A549 (cell line): ENCODE measurements at places on chromosomes 4 and X.
A peak's percentile ranks its signal among the peaks of the same experiment; 100 is the strongest.

DNA sequence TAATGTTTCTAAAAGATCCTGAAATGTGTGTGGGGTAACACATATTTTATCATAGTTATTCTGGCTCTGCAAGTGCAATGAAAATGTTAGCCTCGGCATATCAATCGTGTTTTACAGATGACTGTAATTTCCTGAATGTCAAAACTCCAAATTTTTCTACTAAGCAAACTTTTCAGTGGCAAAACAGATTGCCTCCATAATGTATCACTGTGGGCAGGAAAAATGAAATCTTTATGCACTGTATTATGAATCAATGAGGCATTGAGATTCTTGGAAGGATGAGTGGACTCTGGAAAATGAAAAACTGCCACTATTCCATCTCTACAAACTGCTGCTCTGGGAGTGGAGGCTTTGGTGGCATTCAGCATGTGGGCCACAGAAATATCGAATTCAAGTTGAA lies 160.1 kb upstream of the MBNL3 start:
- DNase-seq: no peak

DNA sequence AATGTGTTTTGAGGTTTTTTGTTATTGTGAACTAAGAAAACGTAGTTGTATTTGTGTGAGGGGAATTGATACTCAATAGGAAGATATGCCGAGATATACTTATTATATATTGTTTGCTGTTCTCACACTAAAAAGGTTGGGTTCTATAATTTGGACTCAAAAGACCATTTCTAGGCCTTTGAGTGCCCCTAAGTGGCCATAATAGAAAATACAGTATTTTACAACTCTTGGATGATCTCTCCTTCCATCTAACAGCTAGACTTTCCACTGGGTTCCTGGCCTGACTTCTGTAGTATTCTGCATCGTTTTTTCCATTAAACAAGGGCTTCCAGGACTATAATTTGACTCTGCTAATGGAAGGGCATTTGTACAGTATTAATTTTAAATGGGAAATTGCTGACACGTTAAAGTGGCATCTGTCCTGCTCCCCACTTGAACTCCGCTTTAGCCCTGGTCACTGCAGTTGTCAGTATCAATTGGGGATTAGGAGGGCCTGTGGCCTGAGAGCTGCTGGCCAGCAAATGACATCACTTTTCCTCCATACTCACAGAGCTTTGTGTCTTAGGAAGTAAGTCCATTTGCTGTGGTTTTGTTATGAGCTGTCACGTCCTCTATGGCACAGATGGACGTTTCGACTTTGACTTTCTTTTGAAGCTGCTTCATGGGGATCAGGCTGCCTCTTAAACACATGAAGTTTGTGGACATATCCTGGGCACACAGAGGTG lies 176.9 kb downstream of the SLIT2 start:
- DNase-seq: no peak

DNA sequence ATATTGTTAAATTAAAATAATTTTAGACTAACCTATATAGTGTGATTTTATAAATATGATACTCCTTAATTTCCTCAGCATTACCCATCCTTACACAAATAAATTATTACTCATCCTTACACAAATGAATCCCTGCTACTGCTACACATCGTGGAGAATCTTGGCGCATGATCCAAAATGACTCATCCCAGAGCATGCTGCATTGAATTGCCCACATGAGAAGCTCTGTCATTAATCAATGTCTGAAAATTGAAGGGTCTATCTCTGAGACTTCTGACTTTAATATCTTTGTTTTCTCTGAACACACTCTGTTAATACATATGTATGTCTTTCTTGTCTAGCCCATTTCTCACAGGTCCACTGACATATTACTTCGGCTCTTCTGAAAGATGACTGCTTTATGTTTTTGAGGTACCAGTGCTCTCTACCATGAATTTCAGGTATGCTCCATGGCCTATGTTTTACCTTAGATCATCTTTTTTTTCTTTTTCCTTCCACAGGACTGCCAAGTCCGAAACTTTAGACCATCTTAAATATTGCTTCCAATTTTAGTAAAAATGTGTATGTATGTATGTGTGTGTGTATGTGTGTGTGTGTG lies 15.7 kb upstream of the DUSP21 start:
- peak; percentile 58 for DNase-seq

GRCh38 chrX:154370300-154371016 lies 4.0 kb downstream of the FLNA start:
- DNase-seq: no peak

- no peak for DNase-seq
Measured at GRCh38 chr4:4269331-4269731, 20.6 kb downstream of the LYAR start.

DNA sequence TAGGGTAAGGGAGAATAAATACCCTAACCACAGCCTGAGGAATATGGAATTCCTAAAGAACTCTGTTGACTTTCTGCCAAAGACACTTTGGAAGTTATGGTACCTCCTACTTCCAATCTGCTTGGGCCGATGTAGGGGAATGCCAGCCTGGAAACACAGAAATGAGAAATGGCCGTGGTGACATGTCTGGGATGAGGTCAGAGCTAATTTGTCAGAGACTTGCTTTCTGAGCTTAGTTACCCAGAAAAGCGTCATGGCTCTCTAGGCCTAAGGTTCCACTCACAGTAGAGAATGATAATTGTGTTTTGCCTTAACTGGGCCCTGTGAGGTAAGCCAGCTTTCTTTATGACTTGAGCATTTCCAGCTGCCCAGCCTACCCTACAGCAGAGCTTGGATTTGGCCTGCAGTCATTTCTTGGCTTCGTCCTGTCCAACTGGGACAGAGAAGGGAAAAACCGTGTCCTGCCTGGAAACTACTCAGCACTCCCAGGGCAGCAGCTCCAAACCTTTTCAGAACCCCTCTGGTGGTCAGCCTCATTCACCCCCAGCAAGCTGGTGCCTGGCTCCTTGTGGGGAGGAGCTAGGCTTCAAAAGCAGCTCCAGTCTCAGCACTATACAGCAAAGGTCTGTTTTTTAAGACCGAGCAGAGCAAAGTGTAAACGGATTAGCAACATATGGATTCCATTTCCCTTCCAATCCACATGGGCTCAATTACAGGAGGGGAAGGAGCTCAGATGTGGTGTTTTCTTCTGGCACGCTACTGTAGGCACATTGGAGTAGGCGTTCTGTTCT lies 92.3 kb downstream of the RLIM start:
- DNase-seq: no peak

DNA sequence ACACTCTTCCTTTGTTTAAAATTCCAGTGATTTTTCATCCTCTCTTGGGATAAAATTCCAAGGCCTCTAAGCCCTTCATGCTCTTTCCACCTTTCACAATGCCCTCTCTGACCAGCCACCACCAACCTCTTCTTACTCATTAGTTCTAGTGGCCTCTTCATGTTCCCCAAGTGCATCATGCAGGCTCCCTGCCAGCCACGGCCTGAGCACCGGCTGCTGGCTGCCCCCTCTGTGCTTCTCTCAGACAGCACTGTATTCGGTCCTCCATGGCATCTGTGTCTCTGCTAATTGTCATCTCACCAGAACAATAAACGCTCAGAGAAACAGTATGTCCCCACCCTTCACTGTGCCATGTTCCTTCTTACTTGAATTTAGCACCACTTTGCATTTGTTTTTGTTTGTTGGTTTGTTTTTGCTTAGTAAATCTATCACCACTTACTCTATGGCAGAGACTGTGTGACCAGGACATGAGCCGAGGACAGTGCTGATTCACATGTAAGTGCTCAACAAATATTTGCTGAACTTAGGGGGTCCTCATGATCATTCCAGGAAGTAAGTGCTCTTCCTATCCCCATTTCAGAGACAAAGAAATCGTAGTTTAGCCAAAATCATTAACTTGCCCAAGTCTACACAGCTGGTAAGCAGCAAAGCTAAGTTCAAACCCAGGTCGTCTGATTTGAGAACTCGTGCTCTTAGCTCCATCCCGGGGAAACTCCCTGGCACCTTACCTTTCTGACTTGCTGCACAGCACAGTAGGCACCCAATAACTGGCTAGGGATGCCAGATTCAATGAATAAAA lies 77.1 kb upstream of the UCP1 start:
- no peak for DNase-seq

DNA sequence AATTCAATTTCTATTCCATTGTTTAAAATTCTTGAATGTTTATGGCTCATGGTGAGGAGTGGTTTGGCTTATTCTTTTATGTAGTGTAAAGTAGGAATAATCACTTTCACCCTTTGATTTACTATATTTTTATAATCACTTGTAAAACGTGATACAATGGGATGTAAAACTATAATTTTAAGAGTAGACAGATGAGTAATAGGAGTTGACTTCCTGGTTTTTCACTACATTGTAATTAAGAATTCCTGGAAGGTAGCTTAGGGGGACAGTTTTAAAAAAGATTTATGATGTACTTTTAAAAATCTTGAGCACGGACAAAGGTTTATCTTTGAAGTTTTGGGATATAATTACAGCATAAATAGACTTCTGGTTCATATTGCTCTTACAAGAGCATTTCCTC lies 65.3 kb downstream of the PDGFC start:
- DNase-seq: no peak

DNA sequence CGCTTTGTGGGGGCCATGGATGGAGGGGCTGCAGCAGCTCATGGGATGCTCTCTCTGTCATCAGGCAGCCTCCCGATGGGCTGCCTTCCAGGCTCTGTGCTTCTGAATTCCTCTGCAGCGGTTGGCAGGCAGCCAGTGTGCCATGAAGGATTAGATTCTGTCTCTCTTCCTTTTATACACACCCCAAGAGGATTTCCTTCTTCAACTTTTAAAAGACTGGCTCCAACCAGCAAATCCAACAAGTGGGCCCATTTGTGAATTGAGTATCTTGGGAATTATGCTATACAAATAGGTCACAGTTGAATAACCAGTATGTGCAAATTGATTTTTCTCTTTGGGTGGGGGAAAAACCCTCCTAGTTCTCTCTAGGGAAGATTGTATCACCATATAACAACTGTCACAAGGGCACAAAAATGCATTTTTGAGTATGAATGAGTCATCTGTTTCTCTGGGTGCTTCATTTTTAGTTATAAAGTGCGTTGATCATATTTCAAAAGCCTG lies 96.8 kb upstream of the FAT1 start:
- no peak for DNase-seq

DNA sequence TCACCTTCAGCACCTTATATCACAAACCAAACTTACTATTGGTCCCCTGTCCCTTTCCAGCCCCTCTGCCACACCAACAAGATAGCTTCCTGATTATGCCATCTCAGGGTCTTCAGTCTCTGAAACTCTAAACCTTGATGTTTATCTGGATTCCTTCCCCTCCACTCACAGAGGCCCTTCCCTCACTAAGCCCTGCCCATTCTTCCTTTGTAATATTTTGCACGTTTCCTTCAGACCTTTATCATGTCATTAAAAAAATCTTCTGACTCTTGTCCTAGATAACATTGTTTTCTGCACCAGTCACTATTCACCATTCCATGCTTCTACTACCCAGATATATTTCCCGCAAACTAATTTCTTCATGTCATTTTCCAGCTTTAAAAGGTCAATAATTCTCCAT lies 17.7 kb upstream of the CEP135 start:
- DNase-seq: no peak

DNA sequence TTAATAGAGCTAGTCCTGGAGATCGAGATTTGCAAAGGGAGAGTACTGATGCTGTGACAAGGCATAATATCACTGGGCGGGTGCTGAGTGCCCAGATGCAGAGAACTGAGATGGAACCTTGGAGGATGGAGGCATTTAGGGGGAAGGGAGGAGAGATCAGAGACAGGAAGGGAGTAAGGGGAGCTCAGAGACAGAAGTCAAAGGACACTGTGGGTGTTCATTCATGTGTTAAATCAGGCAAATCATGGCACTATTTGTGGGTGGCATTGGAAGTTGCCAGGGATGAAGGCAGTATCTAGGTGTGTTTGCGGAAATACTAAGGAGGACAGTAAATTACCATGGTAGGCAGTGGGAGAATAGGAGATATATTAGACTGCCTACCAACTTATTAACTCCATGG lies 135.0 kb downstream of the RBM46 start:
- DNase-seq: no peak

DNA sequence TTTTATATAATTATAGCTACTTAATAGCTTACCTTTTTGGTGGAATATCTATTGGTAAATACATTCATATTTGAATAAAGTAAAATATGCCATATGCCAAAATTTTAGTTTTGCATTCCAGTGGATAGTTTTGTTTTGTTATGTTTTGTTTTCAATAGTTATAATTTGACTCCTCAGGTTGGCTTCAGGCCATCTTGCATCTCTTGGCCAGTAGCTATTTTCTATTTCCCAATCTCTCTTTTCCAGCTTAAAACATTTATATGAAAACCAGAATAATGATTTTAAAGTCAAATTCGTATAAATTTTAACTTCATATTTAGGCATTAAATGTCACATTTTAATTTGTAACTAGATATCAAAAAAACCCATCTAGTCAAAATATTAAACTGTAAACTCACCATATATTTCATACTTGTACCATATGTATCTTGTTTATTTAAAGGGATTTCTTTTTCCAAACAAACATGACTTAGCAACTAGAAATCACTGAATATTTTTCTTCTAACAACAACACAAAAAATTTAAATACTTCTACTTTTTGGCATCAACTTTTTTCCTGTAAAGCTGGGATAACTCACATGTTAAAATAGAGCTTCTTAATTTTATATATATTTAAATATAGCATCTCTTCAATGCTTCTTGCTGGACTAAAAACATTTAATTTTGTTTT lies 1209.6 kb downstream of the PCDH7 start:
- no peak for DNase-seq

GRCh38 chr4:14125375-14126129 lies 498.0 kb upstream of the BOD1L1 start:
- no peak for DNase-seq

DNA sequence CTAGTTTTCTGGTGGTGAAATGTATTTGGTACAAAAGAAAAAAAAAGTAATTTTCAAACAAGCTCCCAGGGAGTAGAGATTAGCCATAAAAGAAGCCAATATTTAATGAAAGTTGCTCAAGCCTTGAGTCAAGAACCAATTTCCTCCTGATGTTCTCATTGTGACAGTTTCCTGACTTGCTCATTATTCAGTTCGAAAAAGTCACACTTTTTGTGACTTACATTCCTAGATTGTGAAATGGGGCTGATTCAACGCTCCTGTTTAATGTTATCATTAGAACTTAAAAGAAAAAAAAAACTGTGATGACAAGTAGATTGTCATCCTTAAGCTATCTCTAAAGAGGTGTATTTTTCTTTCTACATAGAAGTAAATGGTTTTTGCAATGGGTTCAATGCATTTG lies 122.6 kb upstream of the BMPR1B start:
- no peak for DNase-seq

DNA sequence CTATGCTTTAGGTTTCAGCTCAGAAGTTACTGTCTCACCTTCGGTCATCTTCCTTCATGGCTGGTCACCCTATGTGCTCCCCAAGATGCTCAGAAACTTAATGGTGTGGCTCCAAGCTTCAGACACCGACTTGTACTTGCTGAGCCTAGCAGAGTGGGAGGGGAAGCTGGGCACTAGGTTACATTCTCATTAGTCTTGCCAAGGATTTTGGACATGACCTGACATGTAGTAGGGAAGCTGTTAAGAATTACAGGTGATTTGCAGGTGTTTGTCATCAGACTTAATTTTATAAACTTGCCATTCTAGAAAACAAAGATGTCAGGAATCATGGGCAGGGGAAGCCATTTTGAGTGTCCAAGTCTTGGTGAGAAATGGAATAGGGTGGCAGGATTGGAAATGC lies 72.4 kb downstream of the CCNG2 start:
- no peak for DNase-seq

GRCh38 chrX:132918523-132918922 lies 39.9 kb downstream of the HS6ST2 start:
- DNase-seq: no peak
